ENCODE measurements at places on chromosomes 1 and 21.

DNA sequence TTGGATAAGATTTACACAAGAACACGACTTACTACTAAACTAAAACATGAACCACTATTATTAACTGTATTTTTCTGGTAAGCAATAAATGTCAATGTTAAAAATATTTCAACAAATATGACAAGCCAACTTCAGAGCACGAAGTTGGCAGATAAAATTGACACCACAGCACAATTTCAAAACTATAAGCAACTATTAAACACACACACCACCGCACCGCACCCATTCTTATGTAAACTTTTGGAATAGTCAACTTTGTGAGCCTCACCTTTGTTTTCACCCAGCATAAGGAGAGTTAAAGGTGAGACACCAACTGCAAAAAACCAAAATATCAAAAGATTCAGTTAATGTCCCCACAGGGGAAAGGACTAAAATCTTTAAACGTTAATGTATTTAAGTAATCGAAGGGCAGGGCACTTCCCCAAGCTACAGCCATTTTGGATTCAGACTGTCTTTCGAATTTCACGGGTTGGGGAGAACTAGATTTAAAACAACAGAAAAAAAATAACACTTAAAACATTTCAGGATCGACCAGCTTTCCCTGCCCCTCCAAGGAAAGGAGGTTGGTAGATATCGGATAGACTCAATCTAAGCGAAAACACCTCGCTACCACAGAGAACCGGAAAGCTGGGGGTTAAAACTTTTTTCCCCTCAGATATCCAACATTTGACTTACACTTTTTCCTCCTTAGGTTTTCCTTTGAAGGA, 872 bp downstream of the GPBP1L1 start:
- DNase-seq, result no peak

DNA sequence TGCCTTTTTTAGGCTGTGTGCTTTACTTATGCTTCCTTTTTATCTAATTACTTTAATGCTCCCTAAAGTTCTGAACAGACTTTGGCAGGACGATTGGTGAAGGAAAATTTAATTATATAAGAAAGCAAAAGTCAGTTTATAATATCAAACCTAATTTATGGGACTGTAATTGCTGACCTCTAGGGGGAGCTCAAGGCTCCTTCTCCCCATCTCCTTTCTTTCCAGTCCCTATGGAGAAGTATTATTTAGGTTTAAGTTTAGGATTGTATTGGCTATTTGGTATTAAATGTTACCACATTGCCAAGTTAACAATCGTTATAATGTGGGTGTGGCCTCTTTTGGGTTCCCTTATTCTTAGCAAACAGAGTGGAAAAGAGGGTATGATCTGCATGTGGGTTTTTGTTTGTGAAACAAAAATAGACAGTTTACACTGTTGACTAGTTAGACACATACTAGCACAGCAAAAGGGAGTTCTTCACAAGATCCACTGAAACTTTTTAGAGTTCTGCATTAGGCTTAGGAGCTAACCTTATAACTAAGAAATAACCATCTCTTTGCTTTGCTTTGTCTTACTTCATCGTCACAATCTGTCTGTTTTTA, 48.2 kb upstream of the TNFSF4 start:
- no peak for DNase-seq

GRCh38 chr1:205936846-205937586, 6.2 kb downstream of the SLC26A9 start:
- no peak for DNase-seq

DNA sequence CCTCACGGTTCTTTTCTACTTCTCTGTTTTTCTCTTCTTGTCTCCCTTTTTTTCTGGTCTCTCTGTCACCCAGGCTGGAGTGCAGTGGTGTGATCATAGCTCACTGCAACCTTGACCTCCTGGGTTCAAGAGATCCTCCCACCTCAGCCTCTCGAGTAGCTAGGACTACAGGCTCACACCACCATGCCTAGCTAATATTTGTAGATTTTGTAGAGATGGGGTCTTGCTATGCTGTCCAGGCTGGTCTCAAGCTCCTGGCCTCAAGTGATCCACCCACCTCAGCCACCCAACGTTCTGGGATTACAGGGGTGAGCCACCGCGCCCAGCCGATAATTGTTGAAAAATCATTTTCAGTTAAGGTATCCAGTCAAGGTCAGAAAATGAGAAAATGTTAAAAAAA, 25.9 kb upstream of the LGALS8 start:
- no peak for DNase-seq

DNA sequence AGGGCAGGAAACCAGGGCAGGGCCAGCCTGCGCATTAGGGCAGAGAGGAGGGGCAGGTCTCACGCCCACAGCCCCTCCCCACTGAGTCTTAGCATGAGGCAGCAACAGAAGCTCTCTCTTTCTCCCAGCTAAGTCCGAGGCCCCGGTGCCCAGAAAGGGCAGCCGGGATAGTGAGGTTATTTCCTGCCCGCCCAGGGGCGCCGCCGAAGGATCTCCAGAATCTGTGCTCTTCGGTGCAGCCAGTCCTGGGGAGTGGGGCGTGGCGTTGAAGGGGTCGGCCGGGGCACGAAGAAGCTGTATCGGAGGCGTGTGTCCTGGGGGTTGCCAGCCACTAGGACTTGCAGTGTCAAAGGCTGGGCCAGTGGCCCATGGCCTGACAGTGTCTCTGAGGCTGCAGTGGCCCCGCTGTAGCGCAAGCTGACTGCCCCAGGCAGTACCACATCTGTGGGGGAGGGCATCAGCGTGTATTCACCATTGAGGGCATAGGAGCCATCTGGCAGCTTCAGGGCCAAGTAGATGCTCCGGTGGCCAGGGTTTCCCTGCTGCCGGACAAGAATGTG, 7.8 kb downstream of the ADAMTS4 start:
- no peak for DNase-seq

- no peak for DNase-seq
Observed at GRCh38 chr1:213221209-213221608, 170.2 kb downstream of the RPS6KC1 start.

GRCh38 chr1:229271448-229272159, 693 bp downstream of the RAB4A start:
- no peak for DNase-seq

DNA sequence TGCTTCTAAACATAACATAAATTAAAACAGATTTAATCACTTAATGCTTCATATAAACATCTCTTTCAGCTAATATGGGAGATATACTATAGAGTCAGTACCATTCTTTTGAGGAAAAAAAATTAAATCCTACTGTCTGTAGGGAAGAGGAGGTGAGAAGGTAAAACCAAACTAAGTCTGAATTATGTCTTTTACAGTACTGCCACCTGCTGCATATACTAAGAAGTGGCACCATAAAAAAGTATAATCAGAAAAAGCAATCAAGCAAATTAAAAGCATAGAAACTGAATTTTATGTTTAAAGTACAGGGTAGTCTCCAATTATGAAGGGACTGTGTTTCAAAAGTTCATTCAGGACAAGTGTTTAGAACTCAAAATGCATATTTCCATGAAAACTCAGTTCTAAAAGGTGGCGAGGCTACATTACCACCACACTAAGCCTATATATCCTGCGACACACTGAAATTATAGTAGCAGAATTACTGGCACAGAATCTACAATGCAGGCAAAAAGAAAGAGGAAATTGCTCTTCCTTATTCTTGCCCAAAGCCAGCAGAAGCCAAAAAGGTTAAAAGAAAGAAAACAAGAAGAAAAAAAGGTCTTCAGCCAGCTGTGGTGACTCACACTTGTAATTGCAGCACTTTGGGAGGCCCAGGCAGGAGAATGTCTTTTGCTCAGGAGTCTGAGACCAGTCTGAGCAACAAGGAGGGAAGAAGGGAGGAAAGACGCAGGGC, 9.0 kb downstream of the NSL1 start:
- DNase-seq, result no peak

- no peak for DNase-seq
Observed at GRCh38 chr1:37724575-37724974, 32.3 kb downstream of the CDCA8 start.

- DNase-seq, result no peak
Observed at GRCh38 chr1:156926175-156926574, 5.7 kb downstream of the LRRC71 start.

- no peak for DNase-seq
Observed at GRCh38 chr1:226733876-226734275, 5.2 kb downstream of the ITPKB start.

All from T-helper 22 cell (primary cell).